Left cardiac atrium (tissue), 4 donors: ENCODE measurements at places on chromosomes 1 and 21.
A peak's percentile ranks its signal among the peaks of the same experiment; 100 is the strongest.

DNA sequence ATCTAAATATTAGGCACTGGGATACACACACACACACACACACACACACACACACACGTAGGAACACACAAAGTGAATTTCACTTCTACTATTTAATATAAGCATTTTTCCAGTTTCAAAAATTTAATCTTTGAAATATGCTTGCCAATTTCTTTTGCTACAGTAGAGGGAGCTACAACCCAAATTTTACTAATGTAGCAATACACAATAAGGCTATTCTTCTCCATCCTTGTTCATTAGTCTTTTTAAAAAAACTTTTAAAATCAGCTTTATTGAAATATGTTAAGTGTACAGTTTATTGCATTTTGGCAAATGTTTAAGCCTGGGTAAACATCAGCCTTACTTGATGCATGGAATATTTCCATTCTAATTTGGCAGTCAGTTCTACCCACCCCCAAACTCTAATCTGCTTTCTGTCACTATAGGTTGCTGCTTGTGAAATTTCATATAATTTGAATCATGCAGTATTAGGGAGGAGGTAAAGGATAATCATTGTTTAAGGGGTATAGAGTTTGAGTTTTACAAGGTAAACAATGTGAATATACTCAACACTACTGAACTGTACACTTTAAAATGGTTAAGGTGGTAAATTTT is 93.0 kb upstream of the TENT5C start:
- DNase-seq = no peak

- no peak for DNase-seq
Measured at GRCh38 chr1:31041529-31041928, 24.0 kb downstream of the PUM1 start.

DNA sequence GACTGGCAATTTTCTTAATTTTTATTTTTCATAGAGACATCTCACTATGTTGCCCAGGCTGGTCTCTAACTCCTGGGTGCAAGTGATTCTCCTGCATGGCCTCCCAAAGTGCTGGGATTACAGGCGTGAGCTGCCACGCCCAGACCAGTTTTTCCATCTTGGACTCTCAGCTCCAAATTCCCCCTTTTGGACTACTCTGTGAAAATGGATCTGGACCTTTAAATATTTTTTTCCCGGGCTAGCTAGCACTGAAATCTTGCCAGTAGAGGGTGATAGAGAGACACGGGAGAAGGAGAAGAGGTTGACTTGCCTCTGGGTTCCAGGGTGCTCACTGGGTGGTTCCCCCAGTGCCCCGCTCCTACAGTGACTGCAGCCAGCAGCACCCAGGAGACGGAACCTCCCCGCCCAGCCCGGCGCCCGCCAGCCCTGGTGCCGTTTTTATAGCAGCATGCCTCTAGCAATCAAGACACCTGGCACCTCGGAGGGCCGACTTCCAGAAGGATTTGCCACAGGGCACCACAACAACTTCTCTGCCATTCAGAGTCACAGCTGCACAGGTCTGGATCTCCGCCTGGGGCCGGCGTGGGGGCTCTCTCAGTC is 34.7 kb upstream of the SCCPDH start:
- peak; percentile 49 for DNase-seq

DNA sequence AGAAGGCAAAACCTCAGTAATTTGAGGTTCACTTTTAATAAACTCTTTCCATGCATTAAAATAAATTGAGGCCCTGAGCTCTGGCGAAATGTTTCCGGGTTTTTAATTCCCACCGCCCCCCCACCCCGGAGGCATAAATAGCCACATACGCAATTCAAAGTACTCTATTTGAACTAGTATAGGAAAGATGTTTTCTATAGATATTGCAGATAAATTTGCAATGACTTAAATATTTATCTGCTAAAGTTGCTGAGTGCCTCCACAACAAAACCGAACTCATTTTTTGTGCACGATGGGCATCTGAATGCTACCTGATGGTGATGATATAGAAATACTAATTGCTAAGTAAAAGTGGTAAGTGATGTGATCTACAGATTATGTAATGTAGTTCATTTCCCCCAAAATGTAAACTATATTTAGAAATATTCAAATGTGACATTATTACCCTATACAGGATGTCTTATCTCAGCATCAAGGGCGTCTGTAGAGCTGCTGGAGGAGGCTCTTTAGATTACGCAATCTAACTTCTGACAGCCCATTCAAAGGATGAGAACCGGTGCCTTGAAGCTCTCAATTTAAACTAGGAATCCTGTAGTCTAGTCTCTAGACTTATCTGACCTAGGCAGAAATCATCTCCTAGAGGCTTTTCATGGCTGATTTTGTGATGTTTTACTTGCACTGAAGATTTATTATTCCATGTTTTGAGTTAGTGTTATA is 8.5 kb downstream of the IRF2BP2 start:
- DNase-seq = no peak

DNA sequence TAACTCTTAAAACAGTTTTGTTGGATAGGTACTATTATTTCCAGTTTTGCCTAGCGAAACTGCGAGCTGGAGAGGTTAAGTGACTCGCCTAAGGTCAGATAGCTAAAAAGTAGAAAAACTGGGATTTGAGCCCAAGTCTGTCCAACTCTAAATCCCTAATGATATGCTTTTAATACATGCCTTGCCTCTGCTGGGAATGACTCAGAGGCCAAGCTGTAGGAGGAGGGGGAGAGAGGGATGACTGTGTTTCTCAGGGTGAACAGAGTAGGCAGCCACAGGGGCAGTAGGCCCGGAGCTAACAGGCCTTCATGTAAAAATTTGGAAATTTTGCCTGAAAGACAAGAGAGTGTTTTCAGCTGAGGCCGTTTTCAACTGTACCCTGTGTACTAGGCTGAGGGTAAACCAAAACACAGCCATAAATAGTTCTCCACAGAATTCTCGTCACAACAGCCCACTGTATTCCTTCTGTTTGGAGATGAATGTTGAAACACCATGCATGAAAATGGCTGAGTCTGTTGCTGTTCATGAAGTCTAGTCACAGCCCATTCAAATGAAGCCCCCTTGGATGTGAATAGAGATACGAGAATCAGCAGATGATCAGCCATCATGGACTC is 107.5 kb upstream of the HOOK1 start:
- peak; percentile 54 for DNase-seq

GRCh38 chr1:219039017-219039681 is 134.5 kb upstream of the LYPLAL1 start:
- DNase-seq = no peak

DNA sequence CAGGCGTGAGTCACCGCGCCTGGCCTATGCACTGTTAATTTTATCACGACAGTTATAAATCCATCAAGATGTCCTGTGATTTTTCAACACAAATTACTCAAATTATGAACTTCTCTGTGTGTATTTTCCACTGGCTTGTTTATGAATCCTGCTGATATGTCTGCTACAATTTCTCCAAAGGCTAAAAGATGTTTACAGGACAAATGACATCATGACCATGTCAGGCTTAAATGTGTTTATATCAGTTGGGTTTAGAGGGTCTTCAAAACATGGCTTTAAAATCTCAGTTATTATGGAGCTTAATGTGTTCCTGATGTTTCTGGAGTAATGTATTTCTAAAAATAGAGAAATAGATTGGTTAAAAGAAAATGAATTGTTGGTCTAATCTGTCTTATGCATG is 44.0 kb upstream of the ERG start:
- no peak for DNase-seq

DNA sequence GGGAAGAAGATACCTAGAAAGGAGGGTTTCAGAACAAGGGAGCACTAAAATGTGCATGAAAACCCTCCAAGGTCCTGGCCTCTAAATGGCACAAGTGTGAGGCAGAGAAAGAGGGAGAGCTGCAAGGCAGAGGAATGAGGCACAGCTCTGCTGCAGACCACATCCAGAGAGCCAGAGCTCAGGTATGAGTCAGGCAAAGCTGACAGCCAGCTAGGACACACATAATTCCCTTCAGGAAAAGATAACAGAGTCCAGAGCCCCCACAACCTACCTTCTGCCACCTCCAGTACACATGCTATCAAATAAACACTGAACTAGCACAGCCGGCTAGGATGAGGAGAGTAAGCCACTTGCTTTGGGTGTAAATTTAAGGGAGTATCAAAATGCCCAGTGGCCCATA is 62.2 kb downstream of the HSF2BP start:
- DNase-seq = no peak

DNA sequence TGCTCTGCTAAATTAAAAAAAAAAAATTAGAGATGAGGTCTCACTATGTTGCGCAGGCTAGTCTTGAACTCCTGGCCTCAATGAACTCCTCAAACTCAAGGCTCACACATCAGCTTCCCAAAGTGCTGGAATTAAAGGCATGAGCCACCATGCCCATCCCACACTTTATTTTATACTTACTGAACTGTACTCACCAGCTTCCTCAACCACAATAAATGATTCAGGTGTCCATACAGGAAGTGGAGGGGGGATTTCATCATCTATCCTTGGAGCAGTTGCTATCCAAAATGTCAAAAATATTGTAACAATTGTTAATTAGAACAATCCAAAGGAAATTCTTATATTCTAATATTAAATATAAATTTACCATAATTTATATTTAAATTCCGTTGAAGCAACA is 22.4 kb upstream of the RSBN1 start:
- no peak for DNase-seq

GRCh38 chr1:108028841-108029388 is 63.9 kb upstream of the VAV3 start:
- no peak for DNase-seq

- DNase-seq = no peak
Measured at GRCh38 chr1:233005156-233005555, 54.7 kb downstream of the NTPCR start.

- peak; percentile 38 for DNase-seq
Measured at GRCh38 chr1:68347415-68347814, 102.3 kb downstream of the RPE65 start.

DNA sequence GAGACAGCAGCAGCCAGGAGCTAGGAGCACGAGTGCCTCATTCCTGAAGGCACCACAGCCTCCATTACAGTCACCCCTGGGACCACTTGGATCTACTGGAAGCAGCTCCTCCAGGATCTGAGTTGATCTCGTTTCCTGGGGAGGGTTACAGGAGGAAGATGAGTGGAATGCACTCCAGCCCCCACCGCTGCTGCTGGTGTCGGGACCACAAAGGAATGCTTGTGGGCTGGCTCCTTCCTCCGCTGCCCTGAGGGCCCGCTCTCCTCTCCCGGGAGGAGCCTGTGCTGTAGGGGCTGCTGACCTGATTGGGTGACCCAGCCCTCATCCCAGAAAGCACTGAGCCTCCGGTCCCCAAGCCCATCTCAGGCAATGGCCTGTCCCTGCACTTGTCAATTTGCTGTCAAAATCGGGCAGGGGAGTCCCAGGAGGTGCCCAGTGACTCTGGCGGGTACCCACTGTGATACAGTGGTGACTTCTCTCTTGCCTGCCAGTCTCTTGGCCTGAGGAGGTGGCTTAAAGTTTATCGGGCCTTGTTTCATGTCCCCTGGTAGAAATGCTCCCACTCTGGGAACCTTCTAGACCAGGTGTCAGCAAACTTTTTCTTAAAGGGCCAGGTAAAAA is 23.1 kb downstream of the IL10RB start:
- DNase-seq = no peak

DNA sequence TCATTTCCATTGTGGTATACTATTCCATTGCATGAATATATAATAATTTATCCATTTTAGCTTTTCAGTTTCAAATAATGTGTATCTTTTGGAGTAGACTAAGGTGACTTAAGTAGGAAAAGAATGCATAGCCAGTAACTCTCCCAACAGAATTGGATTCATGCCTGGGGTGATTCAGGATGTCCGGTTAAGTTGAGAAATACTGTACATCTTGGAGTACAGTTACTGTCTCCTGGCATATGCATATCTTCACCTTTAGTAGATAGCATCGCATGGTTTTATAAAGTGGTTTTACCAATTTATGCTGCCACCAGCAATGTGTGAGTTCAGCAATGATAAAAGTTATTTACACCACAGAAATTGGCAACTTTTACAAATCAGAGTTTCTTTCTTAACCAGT is 18.6 kb upstream of the SLC6A9 start:
- no peak for DNase-seq

DNA sequence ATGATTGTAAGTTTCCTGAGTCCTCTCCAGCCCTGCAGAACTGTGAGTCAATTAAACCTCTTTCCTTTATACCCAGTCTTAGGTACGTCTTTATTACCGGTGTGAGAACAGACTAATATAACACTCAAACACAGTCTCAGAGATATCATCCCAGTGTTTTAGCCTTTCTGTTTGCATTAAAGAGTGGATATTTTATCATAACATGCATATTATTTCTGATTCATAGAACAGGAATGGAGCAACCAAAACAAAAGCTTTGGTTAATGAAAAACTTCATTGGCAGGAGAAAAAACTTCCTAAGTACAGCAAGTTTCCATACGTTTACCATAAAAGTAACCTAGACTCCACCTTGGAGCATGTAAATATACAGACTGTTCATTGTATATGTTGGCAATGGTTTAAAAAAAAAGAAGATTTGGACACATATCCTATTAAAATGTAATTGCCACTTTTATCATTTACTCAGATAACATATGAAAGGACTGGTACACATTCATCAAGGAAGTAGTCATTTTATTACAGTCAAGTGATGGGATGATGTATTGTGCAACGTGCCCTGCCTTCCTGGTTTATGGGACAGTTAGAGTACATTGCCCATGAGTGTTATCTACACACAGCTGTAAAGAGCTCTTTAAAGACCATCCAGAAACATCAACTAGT is 144.8 kb downstream of the ETS2 start:
- DNase-seq = no peak

GRCh38 chr1:198564716-198565115 is 24.2 kb upstream of the ATP6V1G3 start:
- DNase-seq = no peak

- no peak for DNase-seq
Measured at GRCh38 chr1:11563560-11564069, 84.7 kb downstream of the DISP3 start.

DNA sequence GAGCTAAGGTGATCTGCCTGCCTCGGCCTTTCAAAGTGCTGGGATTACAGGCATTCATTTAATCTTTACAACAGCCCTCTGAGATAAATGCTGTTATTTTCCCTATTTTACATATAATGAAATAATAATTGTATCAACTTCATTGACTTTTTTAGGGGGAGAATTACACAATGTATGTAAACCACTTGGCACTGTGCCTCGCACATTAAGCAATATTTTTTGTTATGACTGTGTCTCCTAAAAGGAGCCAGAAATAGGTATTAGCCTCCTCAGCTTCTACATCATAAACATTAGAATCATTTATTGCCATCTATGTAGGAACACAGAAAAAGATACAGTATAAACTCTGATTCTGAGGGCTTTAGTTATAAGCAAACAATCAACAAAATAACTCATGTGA is 1.1 kb upstream of the DNAJC28 start:
- DNase-seq = no peak

- no peak for DNase-seq
Measured at GRCh38 chr1:35637401-35637809, 3.9 kb downstream of the PSMB2 start.

DNA sequence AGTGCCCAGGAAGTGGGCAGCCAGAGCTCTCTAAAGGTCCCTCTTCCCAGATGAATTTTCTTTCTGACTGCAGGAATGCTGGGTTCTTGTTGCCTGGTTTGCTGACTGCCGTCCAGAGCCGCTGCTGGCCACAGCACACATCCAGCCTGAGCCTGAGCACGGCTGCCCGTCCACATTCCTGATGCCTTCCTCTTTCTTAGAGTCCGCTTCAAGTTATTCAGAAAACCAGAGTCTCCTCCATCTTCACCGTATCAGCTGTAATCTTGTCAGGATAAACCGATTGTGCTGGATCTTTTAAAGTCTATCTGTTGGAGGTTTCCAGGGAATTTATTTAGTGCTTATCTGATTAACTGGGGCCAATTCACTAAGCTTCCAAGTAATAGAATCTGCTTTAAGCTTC is 84.8 kb upstream of the BCAR3 start:
- no peak for DNase-seq
